ENCODE measurements at places on chromosomes 13 and 19.

DNA sequence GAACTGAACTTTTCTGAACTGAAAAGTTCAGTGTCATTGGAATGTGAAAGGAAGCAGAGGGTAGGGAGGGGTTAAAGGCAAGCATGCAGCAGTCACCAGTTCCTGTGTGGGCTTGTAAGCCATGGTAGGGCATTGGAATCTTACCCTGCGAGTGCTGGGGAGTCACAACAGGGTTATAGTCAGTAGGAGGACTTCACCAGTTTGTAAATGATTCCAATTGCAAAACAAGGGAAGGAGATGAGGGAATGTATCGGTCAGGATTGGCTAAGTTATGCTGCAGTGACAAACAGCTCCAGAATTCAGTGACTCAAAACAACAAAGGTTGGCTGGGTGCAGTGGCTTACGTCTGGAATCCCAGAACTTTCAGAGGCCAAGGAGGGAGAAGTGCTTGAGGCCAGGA lies 12.8 kb downstream of the LYPD3 start:
- no peak for DNase-seq

GRCh38 chr13:32330441-32330840 lies 15.1 kb downstream of the BRCA2 start:
- DNase-seq: no peak

DNA sequence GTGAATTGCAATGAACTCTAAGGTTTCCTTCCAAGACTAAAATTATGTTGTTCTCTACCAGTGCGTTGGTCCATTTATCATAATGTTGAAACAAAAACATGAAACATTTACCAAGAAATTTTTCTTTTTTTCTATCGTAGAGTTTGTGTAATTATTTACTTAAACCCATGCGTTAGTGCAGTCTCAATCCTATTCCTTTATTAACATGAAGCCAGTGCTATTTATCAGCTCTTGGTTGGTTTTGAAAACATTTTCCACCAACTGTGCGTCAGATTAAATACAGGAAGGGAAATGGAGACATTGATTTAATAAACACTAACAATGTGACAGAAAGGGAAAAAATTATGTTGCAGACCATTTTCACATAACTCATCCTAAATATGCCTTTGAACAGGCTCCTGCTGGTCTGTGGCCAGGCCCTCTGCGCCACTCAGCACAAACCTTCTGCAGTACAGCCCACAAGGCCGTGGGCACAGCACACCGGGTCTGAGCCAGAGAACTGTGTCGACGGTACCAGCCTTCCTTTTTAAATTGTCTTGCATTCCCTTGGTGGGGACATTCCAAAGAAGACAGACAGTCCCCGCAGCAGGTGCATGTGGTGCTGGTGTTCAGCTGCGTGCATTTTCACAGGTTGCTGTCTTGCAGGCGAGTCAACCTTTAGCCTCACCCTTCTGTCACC lies 135.8 kb downstream of the SHISA2 start:
- DNase-seq: no peak

GRCh38 chr13:78183732-78184131 lies 265.1 kb upstream of the EDNRB start:
- no peak for DNase-seq

DNA sequence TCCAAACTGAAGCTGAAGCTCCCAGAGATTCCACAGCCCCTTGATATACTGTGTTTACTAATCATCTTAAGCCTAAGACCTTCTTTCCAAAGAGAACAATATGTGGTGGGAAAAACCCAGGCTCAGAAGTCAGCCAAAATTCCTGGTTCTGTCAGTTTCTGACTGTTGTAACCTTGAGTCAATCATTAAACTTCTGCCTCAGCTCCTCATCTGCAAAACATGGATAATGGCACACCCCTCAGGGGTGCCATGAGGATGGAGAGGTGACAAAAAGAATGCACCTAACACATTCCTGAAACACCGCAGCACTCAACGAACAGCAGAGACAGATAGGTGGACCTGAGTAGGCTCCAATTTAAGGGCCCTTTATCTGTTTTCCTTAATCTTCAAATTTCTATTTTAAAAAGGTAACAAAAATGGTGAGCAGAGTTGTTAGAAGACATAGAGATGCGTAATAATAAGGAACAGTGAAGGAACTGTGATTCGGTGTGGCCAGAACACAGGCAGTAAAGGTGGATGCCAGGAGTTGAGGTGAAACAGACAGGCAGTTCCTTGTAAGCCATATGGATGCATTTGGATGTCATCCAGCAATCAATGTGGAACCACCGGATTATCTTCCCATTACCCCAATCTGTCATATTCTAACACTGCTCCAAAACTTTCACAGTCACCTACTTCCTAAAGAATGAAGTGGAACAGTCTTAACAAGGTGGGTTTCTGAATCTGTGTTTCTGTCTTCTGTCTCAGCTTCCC lies 56.6 kb upstream of the DOCK9 start:
- no peak for DNase-seq

DNA sequence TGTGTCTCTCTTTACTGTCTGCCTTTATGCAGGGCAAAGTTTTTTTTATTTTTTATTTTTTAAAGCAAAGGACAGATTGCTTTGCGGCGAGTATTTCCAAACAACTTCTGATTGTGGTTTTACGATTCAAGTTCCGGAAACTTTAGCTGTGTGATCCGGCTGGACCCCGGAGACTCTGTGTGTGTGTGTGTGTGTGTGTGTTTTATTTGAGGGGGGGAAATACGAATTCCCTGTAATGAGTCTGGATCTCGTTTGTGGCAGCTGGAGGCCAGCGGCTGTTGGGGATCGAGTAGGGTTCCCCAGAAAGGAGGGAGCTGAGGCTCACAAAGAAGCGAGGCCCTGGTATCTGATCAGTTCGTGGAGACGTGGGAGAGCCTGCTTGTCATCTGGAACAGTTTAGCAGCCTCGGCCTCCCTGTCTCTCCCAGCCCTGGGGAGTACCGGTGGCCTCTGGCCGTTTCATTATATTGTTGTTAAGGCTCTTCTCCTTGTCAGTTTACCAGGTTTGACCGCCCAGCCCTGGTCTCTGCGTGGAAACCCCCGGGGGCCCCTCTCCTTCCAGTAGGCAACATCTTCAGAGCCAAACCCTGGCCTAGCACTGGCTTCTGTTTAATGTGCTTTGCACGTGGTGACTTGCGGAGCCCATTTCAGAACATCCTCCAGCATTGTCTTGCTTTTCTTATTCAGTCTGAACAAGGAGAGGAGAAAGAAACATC lies 1.3 kb downstream of the FARP1 start:
- DNase-seq: no peak

DNA sequence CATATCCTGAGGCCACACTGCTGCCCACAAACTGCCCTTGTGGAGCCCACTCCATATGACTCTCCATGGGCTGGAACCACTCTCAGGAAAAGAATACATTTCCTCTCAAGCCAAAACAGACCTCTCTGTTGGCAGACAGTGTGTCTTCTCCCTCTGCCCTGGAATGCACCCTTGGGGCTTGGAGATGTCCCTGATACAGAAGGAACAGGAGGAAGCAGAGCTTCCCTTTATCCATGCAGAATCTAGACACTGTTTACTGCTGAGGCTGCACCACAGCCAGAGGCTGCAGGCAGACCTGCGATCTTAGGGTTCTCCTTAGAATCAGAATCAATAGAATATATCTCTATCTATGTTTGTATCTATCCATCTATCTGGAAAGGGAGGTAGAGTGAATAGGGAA lies 26.8 kb upstream of the CYP4F8 start:
- DNase-seq: no peak
